ENCODE measurements at places on chromosomes 16 and 17.

GRCh38 chr17:77491921-77492445 is 351.2 kb downstream of the SEC14L1 start:
- DNase-seq: no peak

DNA sequence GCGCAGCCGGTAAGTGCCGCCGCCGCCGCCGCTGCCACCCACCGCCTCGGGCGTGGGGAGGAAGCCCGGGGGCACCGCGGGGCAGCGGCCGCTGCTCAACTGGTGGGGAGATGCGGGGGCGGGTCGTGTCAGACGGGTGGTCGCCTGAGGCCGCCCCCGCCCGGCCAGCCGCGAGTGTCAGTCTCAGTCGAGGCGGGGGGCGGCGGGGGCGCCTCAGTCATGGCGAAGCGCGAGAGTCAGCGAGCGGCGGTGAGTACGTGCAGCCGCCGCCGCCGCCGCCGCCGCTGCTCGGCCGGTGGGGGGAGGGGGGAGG is 76.2 kb downstream of the CHD9 start:
- peak; percentile 2 for DNase-seq

GRCh38 chr16:72787514-72788268 is 260.2 kb downstream of the ZFHX3 start:
- DNase-seq: peak; percentile 44

DNA sequence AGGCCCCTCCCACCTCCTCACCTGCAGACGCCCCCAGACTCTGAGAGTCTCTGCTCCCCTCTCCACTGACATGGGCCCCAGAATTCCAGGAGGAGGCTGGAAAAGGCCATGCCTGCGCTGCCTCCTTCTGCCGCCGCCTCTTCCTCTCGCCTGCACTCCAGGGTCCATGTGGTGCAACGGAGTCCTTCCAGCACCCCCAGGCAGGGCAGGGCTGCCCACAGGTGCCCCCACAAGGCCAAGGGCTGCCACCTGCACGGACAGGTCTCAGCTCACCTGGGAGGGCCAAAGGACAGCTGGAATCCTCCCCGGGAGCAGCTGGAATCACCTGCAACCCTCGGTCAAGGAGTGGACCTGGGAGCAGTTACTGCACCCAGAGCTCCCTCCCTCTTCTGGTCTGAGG is 194.9 kb downstream of the RBFOX3 start:
- DNase-seq: no peak

DNA sequence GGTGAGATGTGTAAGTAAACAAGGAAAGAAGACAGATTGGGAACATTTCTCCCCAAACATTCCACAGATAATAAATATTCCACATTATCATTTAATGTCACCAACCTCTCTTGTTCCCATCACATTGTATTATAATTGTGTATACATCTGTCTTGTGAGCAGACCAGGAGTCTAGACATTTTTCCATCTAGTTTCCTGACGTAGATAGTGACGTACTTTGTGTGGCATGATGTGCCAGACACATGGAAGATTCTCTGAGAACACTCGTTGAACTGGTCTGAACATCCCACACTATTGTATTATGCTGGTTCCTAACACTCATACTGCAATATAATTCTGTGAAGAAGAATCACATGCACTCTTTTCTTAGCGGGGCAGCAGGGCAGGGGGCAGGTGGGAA is 34.0 kb downstream of the WSB1 start:
- DNase-seq: no peak

- no peak for DNase-seq
Observed at GRCh38 chr16:89350701-89351380, 133.3 kb downstream of the ZNF778 start.

- no peak for DNase-seq
Observed at GRCh38 chr16:73068541-73069401, 20.8 kb upstream of the ZFHX3 start.

- no peak for DNase-seq
Observed at GRCh38 chr17:77288115-77288619, 147.4 kb downstream of the SEC14L1 start.

DNA sequence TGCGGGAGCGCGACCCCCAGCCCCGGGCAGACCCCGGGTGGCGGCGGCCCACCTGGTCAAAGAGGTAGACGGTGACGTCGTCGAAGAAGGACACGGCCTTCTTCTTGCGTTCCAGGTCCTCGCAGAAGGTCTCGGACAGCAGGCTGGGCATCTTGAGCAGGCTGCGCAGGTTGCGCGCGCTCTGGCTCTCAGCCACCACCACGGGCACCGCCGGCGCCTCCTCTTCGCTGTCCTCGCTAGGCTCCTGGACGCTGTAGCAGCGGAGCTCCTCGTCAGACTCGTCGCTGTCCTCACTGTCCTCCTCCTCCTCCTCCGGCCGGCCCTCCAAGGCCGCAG is 45.2 kb upstream of the PVALEF start:
- DNase-seq: no peak

GRCh38 chr17:48068491-48068961 is 20.4 kb downstream of the NFE2L1 start:
- no peak for DNase-seq

DNA sequence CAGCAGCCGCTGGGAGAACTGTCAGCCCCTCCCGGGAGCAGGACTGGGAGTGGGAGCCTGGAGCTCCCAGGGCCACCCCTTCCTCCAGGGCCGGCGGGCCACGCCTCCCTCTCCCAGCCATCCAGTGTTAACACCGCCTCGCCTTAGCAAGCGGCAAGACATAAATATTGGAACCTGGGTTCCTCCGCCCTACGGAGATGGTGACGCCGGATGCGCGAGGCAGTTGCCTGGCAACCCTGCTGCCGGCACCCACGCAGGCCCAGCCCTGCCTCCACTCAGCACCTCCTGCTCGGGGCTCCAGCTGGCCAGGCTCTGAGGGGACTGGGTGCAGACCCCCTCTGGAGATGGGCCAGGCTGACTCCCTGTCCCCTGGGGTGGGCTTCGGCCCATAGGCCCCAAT is 27.4 kb upstream of the CACNA1H start:
- no peak for DNase-seq

DNA sequence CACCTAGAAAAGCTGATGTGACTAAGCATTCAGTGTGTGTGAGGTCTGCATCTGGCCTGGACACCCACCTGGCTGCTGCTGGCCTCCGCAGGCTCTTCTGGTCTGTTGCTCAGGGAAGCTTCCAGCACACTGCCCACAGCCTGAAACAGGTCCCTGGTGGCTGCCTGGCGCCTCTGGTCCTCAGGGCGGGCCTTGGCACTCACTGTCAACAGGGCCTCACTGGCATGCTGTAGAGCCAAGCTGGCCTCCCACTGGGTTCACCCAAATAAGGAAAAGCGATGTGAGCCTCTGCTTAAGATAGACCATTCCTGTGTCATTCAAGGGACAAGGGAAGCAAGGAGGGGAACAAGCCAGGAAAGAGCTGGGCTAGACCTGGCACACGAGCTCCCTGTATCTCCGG is 70.6 kb upstream of the BCO1 start:
- DNase-seq: no peak

DNA sequence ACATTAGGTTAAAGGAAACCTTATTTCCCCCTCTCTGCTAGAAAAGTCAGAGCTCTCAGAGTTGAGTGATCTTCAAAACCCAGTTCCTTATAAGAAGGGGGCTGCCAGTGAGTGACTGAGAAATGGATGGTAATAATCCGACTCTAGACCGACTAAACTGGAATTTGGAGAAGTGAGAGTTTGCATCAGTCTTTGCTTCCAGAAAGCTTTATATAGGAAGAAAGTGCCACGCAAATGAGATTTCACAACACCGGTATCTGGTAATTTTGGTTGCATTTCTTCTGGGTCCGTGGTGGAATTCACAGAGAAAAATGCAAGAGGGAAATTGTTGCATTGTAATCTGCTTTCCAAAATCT is 271.4 kb downstream of the MAF start:
- DNase-seq: no peak

- DNase-seq: no peak
Observed at GRCh38 chr17:15973016-15973415, 26.5 kb downstream of the ZSWIM7 start.

DNA sequence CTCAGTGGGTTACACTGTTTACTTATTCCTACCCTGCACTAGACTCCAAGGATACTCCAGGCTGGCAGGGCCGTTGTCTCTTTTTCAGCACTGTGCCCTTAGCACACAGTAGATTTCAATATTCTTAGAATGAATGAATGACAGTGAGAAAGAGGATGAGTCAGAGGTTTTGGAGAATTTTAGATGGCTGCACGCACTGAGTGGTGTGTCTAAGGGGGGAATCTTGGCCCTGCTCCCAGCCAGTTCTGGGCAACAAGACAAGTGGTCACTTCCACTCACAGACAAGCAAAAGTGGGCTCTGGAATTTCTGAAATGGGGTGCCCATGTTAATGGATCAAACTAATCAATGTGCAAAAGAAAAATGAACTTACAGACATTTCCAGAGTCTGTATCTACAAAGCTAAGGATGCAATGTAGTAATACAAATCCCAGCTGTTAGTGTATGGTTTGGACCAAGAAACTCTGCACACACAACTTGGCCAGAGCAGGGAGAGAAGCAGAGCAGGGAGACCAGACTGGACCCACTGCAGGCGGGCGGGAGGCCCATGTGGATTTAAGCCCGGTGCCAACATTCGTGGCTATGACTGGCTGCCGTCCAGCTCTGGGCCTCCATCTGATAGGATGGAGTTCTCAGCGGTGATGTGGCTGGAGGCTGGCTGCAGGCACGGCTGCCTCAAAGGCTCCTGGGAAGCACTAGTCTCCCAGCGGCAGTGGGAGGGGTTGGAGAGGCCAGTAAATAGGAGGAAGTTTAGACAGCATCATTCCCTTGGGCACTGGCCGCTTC is 95.6 kb upstream of the CDYL2 start:
- no peak for DNase-seq

DNA sequence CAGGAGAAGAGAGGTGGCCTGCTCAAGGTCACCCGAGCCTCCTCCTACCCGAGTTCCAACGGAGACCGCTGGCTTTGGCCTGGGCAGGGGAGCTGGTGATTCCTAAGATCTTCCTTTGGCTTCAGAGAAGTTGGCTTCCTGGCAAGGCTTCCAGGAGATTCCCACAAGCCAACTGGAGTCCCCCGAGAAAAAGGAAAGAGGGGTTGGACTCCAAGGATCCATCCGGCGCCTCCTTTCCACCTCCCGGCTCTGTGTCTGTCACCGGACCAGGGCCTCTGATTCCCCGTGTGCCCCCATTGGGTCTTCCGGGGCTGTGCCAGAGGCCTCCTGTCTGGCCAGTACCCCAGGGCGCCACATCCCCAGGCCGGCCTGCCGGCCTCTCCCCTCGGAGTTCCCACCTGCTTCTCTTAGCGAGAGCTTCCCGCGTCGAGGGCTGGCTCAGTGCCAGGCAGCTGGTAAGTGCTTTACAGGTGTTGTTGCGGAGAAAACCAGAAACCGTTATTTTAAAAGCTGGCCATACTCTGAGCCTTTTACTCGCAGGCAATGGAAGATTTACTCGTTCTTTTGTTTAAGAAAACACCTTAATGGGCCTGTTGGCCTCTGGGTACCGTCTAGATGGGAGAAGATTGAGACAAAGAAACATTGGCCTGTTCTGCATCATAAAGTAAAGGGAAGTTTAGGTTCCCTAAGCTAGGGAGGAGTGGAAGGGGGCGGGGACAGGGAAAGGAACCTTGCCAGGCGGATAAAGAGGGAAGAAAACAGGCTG is 258.4 kb upstream of the SDK2 start:
- DNase-seq: no peak

DNA sequence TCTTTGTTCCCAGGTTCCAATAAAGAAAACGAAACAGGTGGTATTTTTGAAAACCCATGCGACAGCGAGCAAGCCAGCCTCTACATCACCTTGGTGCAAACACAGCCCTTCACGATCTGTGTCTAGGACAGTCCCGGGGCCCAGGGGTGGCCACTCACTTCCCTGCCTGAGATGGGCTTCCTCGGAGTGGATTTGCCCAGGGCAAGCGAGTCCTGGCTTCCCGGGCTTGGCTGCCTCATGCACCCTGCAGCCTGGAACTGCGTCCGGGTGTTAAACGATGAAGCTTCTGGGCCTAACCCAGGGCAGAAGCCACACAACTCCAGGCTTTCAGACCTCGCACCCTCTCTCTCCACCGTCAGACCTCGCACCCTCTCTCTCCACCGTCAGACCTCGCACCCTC is 66.0 kb downstream of the RPH3AL start:
- DNase-seq: no peak

DNA sequence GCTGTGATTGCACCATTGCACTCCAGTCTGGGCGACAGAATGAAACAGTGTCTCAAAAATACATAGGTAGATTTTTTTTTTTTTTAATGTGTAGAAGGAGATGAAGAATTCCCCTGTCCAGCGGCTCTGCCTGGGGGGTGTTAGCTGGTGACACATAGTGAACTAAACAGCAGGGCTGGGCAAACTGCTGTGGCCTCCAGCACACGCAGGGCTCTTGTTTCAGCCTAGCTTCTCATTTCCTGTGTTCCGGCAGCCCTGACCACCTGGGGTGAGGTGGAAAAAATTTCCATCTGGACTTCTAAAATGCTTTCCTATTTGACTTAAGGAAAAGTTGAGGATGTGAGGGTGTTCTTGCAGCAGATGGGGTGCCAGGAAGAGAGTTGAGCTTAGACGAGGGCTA is 33.3 kb upstream of the RGS9 start:
- DNase-seq: no peak

DNA sequence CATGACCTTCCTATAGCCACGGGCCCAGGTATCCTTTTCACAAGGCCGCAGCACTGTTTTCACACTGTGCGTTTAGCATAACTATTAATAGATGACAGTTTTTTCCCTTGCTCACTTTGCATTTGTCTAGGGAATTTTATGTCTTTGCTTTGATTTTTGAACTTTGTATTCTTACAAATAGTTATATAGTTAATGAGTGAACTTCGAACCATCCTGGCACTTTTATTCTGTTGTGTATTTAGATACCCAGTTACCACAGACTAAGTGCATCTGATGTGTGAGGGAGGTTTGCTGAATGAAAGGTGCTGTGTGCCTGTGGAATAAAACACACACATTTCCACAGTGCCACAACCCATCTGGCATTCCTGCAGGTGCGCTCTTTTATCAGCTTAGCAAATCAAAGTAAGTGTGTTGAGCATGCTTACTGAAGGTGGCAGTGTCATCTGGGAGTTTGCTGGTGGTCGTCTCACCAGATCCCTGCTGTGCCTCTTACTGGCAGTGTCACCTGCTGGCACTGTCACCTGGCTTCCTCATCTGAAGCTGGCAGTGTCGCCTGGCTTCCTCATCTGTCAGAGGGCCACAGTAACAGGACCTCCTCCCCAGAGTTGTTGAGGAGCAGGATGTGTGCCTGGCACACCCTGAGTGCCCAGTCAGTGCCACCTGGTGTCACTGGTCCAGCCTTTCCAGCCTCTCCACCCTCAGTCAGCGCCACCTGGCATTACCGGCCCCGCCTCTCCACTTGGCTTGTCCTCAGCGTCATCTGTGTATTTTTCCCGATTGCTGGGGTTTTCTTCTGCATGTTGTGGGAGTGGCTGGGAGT is 37.6 kb downstream of the USP10 start:
- no peak for DNase-seq

- no peak for DNase-seq
Observed at GRCh38 chr17:50645748-50646682, 11.3 kb downstream of the ABCC3 start.

All from stimulated activated CD8-positive, alpha-beta memory T cell treated with anti-CD3 and anti-CD28 coated beads, Interleukin-15, amount 100 ng/mL, for 24 hours (primary cell).